ENCODE measurements at places on chromosomes 7 and 10. TPM values are rescaled to one million over a fixed set of nuclear protein-coding genes. Genes with fewer than 3 reads are reported as not detected.

The LRIT1 gene
- total RNA-seq: not detected

The STAMBPL1 gene
- total RNA-seq: 55.2 TPM

The C7orf57 gene
- 1.7 TPM for total RNA-seq

The INA gene
- total RNA-seq: not detected

The PRKCQ gene
- total RNA-seq: 0.39 TPM

DNA sequence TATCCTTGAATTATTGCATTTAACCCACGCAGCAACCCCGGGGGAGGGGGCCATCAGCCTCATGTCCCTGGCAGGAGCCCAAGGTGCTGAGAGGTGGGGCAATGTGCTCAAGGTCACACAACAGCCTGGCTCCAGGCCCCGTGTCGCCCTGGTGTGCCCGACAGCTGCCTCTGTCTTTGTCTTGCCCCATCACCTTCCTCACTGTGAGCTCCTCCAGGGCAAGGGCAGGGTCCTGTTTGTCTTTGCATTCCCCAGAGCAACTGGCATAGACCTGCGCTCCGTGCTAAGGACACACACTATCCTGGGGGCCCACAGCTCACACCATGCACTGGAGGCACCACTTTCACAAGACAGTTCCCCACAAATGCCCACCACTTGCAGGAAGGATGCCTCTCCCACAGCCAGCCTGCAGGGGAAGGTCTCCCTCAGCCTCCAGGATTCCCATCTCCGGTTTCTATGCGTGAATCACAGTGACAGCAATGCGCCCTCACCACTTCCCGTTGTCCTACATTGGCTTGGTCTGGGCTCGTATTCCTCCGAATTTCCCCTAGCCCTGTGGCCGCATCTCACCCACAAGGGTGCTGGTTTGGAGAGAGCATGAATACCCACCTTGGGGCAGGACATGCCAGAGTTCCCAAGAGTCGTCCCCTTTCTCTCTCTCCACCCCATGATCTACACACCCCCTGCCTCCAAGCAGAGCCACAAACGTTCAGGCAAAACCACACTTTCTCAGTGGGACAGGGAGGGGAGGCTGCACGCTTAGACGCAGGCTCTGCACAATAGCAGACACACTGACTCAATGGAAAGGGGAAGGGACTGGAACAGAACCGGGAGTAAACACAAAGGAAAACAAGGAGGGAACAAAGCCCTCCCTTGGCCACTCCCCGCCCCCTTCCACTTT is 10.3 kb downstream of the ITPRIP start:
- no peaks in the 10 kb centered on the region for H3K27me3 ChIP-seq
- no peaks in the 10 kb centered on the region for H3K36me3 ChIP-seq
- peaks cover 60% of the 10 kb centered on the region for H3K4me1 ChIP-seq
- DNase-seq: peak; percentile 85

DNA sequence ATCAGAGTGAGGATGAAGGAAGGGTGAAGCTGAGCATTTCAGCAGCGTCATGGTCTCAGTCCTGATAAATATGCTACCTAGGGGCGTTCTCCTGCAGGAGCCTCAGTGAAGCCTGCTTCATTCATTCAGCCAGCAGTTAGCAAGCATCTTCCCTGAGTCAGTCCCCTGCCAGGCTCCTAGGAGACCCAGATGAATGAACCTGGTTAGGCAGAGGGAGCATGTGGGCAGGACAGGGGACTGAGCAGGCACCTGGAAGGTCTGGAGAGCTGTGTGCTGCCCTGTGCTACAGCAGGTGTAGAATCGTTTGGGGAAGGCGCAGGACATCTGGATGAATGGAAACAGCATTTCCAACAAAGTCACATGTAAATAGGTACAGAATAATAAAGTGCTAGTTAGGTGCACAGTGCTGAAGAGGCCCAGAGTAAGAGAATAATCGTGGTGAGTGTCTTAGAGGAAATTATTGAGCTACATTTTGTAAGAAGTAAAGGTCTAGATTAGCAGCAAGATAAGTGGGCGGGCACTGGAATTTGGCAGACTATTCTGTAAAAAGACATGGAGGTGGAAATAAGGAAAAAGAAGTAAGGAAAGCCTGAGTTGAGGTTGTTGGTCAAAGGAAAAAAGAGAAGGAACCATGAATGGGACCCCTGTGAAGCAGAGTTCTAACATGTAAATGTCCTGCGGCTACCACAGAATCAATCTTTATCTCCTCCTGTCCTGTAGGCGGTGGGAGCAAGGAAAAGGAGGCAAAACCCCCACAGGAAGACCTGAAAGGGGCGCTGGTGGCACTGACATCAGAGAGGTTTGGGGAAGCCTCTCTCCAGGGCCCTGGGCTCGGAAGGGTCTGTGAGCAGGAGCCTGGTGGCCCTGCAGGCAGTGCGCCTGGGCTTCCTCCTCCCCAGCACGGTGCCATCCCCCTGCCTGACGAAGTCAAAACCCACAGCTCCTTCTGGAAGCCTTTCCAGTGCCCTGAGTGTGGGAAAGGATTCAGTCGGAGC is 12.0 kb downstream of the ZSCAN25 start:
- no peaks in the 10 kb centered on the region for H3K4me1 ChIP-seq
- H3K27me3 ChIP-seq: no peaks in the 10 kb centered on the region
- H3K36me3 ChIP-seq: no peaks in the 10 kb centered on the region
- no peak for DNase-seq
- no peak overlapping the region for H3K4me3 ChIP-seq
- no peak overlapping the region for H3K27ac ChIP-seq

GRCh38 chr7:79563821-79564522 is 110.5 kb upstream of the MAGI2 start:
- H3K4me3 ChIP-seq: no peak overlapping the region
- H3K27me3 ChIP-seq: no peaks in the 10 kb centered on the region
- no peak for DNase-seq
- H3K27ac ChIP-seq: no peak overlapping the region

GRCh38 chr7:127959770-127960169 is 71.5 kb downstream of the LRRC4 start:
- DNase-seq: no peak
- H3K27me3 ChIP-seq: no peaks in the 10 kb centered on the region
- no peak overlapping the region for H3K4me3 ChIP-seq
- no peaks in the 10 kb centered on the region for H3K4me1 ChIP-seq
- no peaks in the 10 kb centered on the region for H3K36me3 ChIP-seq
- H3K27ac ChIP-seq: no peak overlapping the region

GRCh38 chr10:94042001-94042833 is 48.5 kb downstream of the PLCE1 start:
- no peak overlapping the region for H3K27ac ChIP-seq
- H3K4me3 ChIP-seq: no peak overlapping the region
- no peaks in the 10 kb centered on the region for H3K4me1 ChIP-seq
- H3K36me3 ChIP-seq: no peaks in the 10 kb centered on the region

DNA sequence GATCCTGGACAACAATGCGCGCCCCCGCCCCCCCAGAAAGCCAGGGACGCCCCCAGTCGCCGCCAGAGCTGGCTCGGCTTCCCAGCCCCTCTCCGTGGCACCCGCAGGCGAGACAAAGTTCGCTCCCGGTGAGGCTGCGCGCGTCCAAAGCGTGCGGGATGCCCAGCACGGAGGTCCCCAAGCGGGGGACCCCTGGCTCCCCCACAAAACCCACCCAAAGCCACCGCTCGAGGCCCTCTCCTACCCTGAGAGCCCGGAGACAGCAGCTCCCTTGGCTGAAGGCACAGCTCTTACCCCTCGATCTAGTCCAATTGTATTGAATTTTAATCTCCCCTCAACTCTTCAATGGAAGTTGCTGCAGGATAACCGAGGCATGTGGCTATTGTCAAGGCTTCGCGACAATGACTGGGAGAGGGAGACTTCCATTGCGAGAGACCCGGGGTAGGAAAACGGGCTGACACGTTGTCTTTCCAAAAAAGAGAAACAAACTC is 305.3 kb downstream of the PRPF18 start:
- H3K4me1 ChIP-seq: no peaks in the 10 kb centered on the region
- no peak overlapping the region for H3K4me3 ChIP-seq
- H3K36me3 ChIP-seq: no peaks in the 10 kb centered on the region
- DNase-seq: no peak
- H3K27me3 ChIP-seq: no peaks in the 10 kb centered on the region

DNA sequence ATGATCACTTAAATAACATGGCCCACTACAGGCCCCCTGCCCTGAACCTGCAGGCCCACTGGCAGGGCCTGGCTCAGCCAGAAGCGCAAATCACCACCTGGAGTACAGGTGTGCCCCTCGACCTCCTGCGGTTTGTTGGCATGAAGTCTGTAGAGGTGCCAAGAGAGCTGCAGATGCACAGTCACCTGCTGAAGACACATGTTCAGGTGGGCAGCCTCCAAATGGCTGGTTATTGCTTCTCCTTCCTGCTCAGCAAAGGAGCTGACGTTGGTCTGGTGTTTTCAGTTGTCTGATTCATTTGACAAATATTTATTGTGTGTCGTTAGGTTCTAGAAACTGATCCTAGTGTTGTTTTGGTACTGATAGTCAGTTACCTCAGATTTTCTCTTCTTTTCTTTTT is 29.0 kb downstream of the DHTKD1 start:
- no peak overlapping the region for H3K4me3 ChIP-seq
- no peaks in the 10 kb centered on the region for H3K36me3 ChIP-seq
- no peaks in the 10 kb centered on the region for H3K27me3 ChIP-seq
- no peak overlapping the region for H3K27ac ChIP-seq

GRCh38 chr7:43394441-43395130 is 188.3 kb upstream of the STK17A start:
- no peaks in the 10 kb centered on the region for H3K27me3 ChIP-seq
- H3K27ac ChIP-seq: no peak overlapping the region
- H3K36me3 ChIP-seq: no peaks in the 10 kb centered on the region
- no peak for DNase-seq
- H3K4me1 ChIP-seq: no peaks in the 10 kb centered on the region
- no peak overlapping the region for H3K4me3 ChIP-seq

DNA sequence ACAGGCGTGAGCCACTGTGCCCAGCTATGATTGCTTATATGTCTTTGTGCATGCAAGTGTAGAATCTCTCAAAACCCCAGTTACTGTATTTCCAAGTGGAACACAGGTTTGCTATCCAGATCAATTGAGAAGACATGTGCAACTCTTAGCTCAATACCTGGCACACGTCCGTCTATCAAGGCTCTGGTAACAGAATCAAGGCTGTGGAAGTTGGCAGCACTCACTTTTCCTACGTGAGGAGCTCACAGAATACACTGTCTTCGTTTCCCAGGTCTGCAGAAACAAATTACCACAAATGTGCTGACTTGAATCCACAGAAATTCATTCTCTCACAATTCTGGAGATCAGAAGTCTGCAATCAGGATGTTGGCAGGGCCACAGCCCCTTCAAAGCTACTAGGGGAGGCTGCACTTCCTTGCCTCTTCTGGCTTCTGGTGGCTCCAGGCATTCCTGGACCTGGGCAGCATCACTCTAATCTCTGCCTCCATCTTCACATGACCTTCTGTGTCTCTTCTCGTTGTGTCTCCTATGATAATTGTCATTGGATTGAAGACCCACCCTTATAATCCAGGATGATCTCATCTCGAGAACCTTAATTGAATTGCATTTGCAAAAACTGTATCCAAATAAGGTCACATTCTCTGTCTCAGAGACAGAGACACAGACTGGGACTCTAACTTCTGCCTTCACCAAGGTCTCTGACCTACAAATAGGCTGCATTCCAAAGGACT is 84.8 kb upstream of the C7orf33 start:
- H3K27me3 ChIP-seq: no peaks in the 10 kb centered on the region
- no peak for DNase-seq
- no peaks in the 10 kb centered on the region for H3K4me1 ChIP-seq
- no peaks in the 10 kb centered on the region for H3K36me3 ChIP-seq
- no peak overlapping the region for H3K4me3 ChIP-seq
- H3K27ac ChIP-seq: no peak overlapping the region

- no peaks in the 10 kb centered on the region for H3K27me3 ChIP-seq
- no peaks in the 10 kb centered on the region for H3K4me1 ChIP-seq
- no peak overlapping the region for H3K27ac ChIP-seq
- no peak for DNase-seq
- no peaks in the 10 kb centered on the region for H3K36me3 ChIP-seq
Observed at GRCh38 chr10:112045938-112046337, 137.6 kb downstream of the GPAM start.

- H3K4me3 ChIP-seq: no peak overlapping the region
- H3K4me1 ChIP-seq: peaks cover 32% of the 10 kb centered on the region
- DNase-seq: no peak
- no peaks in the 10 kb centered on the region for H3K36me3 ChIP-seq
- H3K27ac ChIP-seq: no peak overlapping the region
Observed at GRCh38 chr10:103845972-103846371, 9.4 kb downstream of the SH3PXD2A start.

- no peaks in the 10 kb centered on the region for H3K36me3 ChIP-seq
- H3K4me1 ChIP-seq: peaks cover 16% of the 10 kb centered on the region
- no peak overlapping the region for H3K27ac ChIP-seq
- H3K27me3 ChIP-seq: no peaks in the 10 kb centered on the region
Observed at GRCh38 chr10:28331066-28331465, 28.2 kb upstream of the MPP7 start.

DNA sequence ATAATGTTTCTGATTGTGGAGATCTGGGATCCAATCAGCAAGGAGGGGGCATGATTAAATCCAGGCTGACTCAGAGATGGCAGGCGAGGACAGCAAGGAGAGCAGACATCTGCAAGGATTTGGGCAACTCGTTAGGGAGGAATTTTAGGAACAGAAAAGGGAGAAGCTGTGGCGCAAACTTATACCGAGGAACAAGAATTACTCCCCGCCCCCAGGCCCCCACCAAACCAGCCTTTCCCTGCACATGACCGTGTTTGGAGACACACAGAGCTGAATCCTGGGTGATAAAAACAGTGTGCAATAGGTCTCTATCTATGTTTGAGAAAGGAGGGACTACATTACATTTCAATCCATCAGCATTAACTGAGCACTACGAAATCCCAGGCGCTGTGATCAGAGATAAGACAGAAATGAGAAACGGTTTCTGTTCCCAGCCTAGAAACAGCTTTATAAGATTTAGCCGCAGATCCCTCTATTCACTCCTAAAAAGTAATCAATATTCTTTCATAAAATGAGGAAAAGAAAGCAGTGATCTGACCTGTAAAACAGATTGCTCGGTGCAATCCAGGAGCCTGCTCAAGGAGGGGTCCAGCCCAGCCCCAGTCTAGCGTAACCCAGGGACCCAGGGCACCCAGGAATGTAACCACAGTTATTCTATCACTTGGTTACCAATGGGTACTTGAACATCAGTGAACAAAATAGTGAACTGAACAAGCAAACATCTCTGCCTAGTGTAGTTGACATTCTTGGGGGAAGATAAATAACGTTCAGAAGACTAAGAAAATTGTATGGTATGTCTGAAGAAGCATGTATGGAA is 37.2 kb upstream of the RAPGEF5 start:
- no peaks in the 10 kb centered on the region for H3K27me3 ChIP-seq
- no peaks in the 10 kb centered on the region for H3K36me3 ChIP-seq
- DNase-seq: no peak
- H3K27ac ChIP-seq: no peak overlapping the region
- no peak overlapping the region for H3K4me3 ChIP-seq

DNA sequence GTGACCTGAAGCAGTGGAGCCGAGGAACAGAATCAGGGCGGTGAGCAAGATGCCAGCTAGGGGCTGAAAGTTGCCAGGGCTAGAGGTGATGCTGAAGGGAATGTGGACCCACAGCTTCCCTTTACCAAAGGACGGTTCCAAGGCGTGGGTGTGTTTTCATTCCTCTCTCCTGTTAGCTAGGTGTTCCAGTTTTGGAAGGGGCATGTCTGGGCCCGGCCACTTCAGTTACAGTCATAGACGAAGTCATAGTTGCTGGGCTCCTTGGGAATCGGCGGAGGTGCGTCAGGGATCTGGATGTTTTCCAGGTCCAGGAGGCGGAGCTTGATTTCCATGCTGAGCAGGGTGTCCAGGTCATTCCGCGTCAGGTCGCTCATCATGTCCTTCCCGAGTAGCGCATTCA is 131.0 kb upstream of the AOAH start:
- no peak for DNase-seq
- no peaks in the 10 kb centered on the region for H3K27me3 ChIP-seq
- no peaks in the 10 kb centered on the region for H3K4me1 ChIP-seq
- no peaks in the 10 kb centered on the region for H3K36me3 ChIP-seq
- no peak overlapping the region for H3K4me3 ChIP-seq
